ENCODE measurements at places on chromosomes 11 and 22.

DNA sequence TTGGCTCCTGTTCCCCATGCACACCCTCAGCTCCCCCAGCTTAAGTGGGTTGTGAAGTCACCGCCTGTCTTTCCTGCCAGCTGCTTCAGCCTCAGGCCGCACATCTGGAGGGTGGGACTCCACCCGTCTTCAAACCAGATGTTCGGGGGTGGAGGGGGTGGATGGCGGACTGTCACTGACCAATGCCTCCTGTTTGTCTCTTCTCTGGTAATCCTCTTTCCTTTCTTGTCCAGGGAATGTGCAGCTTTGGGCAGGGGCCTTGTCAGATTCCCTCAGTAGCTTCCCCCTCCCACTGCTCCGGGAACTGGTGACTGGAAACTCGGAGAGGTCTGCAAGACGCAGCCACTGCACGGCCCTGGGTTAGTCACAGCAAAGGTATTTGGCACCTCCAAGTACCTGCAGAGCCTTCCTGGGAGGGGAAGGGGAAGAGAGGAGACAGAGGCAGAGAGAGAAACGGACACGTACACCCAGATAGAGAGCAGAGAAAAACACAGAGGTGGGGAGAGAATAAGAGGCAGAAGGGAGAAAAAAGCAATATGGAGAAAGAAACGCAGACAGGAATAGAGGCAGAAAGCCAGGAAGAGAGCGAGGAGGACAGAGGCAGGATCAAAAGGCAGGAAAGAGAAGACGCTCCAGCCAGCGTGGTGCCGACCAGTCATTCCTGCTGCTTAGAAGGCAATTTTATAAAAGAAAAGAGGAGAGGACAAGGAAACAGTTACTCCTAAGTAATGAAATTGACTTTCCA, 56.1 kb upstream of the TIMP3 start:
- no peak for DNase-seq

- peak; percentile 22 for DNase-seq
Measured at GRCh38 chr11:78350646-78351165, 66.9 kb downstream of the GAB2 start.

GRCh38 chr11:30583476-30584280, 2.5 kb downstream of the MPPED2 start:
- no peak for DNase-seq

- no peak for DNase-seq
Measured at GRCh38 chr11:109140857-109141515, 281.0 kb upstream of the C11orf87 start.

GRCh38 chr11:85752201-85752889, 58.6 kb downstream of the SYTL2 start:
- DNase-seq, result no peak

DNA sequence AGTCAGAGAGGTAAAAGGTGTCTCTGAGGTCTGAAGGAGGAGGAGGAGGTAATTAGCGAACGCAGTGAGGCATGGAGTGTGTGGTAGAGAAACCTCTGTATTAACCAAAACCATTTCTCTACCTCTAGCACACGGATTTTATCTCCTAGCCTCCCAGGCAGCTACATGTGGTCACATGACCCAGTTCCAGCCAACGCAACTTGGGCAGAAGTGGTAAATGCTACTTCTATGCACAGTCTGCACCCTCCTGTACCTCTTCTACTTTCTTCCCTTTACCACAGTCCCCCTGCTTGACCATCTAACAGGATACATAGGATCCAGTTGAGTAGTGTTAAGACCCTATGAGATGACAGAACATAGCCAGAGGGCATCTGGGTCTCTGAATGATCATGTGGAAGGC, 95.7 kb downstream of the XRRA1 start:
- no peak for DNase-seq

DNA sequence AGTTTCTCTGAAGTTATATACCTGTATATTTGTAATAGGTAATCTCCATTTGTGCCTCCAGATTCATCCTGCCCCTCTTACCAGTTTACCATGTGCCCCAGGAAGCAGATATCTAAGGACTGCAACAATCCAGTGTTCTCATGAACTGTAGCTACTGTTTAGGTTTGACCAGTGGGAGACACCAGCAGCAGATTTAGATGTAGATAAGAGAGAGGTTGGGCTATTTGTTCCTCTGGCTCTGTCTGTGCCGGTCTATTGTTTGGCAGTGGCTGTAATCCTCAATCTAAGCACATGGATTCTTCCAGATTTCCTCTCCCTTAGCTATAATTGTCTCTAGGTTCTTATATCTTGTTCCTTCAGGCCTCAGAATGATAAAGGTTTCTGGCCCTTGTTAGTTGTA, 88.4 kb downstream of the ANO3 start:
- no peak for DNase-seq

- DNase-seq, result no peak
Measured at GRCh38 chr22:37001826-37002225, 17.4 kb downstream of the TST start.

- DNase-seq, result no peak
Measured at GRCh38 chr11:67644042-67644441, 4.5 kb upstream of the TBX10 start.

GRCh38 chr11:23957314-23957713, 539.5 kb upstream of the LUZP2 start:
- no peak for DNase-seq

DNA sequence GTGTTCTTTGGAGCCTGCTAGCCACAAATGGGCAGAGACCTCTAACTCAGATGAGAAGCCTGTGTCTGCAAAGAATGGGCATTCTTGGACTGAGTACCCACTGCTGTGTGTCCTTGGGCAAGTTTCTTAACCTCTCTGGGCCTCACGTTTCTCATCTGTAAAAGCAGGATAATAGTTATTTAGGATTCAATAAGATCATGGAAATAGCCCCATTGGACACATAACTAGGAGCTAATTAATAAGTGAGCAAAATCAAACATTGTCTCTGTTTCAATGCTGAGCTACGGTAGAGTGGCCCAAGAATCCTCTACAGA, 61.2 kb upstream of the WNT7B start:
- no peak for DNase-seq

GRCh38 chr11:120801801-120802689, 221.9 kb upstream of the TBCEL start:
- DNase-seq, result peak; percentile 34

DNA sequence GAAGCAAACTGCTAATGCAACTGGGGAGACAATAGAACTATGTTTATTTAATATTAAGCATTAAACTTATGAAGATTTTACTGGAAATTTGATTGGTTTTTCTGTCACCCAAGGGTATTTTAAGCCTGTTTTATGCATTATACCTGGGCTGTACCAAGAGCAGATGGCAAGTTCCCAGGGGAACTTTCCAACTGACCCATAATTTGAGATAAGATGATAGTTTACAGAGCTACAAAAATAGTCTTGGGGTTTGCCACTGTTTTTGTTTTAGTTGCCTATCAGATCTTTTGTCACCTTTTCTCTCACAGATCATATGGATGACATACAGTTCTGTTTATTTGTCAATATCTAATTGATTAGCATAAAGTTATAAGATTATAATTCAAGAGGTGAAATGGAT, 43.9 kb downstream of the PDE3B start:
- no peak for DNase-seq

GRCh38 chr11:19076744-19077589, 16.4 kb upstream of the MRGPRX2 start:
- DNase-seq, result peak; percentile 50

DNA sequence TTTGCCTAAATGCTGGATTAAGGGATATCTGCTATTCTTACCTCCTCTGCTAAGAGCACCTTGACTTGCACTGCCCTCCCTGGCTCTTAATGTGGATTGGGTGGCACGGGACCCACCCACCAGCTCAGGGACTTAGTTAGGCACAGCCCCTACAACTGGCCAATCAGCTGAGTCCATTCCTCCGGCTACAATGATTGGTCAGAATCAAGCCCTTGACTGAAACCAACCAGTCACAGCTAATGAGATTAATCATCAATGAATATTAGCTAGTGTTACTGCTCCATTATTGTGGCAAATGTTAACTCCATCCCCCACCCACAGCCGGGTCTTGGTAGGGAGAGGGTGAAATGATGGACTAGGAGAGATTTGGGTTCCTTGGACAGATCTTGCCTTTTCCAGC, 328.0 kb downstream of the MN1 start:
- no peak for DNase-seq

- DNase-seq, result no peak
Measured at GRCh38 chr11:91513734-91514133, 710.9 kb upstream of the FAT3 start.

DNA sequence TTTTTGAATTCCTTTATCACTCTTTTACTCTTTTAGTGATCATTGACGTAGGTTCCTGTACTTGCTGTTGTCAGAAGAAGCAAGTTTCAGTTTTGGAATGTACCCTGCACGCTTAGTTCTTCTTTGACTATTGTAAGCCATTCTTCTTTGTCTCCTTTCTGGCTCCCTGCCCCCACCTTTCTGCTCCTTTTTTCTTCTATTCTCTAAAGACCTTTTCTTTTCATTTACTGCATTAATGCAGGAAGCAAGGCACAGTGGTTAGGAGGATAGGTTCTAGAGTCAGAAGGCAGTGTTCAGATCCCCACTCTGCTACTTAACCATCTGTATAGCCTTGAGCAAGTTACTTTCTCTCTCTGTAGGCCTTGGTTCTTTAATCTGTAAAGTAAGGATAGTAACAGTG, 33.7 kb upstream of the RAG2 start:
- DNase-seq, result no peak

- DNase-seq, result no peak
Measured at GRCh38 chr22:41561788-41562187, 978 bp downstream of the CSDC2 start.

- peak; percentile 92 for DNase-seq
Measured at GRCh38 chr22:19855504-19856409, 1.1 kb upstream of the GNB1L start.

DNA sequence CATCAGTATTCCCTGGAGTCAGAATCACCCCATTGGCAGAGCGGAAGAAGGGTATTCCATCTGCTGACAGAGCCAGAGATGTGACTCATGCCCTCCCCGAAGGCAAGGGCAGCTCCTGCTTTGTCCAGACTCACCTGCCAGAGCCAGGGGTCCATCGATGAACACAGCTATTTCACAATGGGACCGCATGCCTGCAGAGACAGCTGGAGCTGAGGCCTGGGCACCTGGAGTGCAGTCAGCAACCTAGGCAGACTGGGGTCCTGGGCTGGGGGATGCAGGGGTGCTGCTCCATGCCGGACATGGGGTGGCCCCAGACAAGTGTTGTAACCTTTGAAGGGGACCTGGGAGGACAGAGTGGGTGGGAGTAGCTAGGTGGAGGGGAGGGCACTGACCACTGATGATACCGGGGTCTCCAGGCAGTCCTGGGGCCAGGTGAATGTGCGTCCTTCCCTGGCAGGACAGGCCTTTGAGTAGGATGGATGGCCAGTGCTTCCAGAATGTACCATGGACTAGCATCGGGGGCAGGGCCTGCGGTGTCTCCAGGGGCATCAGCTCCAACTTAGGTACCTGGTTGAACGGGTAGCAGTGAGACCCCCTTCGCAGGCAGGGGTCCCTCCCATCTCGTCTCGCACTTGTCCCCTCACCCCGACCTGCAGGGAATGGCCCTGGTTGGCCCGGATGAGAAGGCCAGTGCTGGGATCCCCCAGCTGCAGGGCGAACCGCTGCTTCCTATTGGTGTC, 1.7 kb downstream of the TRPT1 start:
- no peak for DNase-seq

- DNase-seq, result no peak
Measured at GRCh38 chr22:45204819-45205218, 35.9 kb downstream of the KIAA0930 start.

- no peak for DNase-seq
Measured at GRCh38 chr22:28541137-28541536, 138.5 kb downstream of the TTC28 start.

Data from COLO829 (cell line).